ENCODE measurements at places on chromosomes 6 and 20.

- peak; percentile 37 for DNase-seq
These were observed 14.2 kb downstream of the PAX1 start for GRCh38 chr20:21719592-21720214.

GRCh38 chr20:59574308-59574707, 30.0 kb upstream of the PHACTR3 start:
- no peak for DNase-seq

DNA sequence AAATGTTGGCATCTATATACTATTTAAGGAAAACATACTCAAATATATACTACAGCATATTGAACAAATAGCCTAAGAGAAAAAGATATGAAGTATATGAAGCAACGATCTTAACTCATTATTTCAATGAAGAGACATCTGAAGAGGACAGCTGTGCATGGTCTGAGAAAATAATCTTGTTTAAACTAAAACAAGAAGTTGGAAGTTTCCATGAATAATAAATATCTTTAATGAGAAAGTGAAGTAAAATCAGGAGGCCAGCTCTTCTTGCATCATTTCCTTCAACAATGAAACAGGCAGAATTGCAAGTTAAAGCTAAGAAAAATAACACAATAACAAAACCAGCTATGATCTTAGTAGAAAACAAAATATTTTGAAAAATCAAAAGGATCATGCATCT, 1265.4 kb upstream of the MAP3K7 start:
- DNase-seq, result no peak

GRCh38 chr6:132736239-132736638, 21.5 kb downstream of the VNN2 start:
- DNase-seq, result no peak

DNA sequence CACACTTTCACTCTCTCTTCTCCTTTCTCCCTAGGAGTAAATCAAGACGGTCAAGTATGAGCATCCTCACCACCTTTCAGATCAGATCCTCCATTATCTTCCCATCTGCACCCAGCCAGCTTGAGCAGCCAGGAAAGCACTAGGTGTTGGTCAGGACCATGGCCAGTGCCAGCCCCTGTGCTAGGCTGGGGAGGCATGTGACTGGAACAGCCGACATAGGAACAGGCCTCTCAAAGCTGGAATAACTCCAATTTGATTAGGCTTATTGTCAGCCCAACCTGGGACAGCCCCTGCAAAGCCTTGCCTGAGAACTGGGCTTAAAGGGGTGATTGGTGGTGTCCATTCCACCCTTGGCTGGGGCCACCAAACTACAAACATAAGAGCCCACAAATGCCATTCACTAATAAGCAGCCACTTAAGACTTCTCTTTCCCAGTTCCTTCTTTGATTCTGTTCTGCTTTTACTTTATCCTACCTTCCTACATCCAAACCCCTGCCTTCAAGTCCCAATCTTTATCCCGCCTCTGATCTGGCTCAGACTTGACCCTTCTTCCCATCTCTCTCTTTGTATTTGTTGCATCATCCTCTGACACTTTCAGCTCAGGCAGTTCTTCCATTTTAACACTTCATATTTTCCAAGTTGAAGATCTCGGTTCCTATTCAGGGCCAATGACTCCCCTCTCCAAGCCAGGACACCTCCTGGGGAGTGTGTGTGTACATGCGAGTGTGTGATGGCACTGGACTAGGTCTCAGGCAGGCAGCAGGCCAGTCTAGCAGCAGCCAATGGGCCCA, 4.5 kb upstream of the TREM2 start:
- DNase-seq, result peak; percentile 20

GRCh38 chr6:160249671-160250070, 8.9 kb downstream of the SLC22A2 start:
- no peak for DNase-seq

DNA sequence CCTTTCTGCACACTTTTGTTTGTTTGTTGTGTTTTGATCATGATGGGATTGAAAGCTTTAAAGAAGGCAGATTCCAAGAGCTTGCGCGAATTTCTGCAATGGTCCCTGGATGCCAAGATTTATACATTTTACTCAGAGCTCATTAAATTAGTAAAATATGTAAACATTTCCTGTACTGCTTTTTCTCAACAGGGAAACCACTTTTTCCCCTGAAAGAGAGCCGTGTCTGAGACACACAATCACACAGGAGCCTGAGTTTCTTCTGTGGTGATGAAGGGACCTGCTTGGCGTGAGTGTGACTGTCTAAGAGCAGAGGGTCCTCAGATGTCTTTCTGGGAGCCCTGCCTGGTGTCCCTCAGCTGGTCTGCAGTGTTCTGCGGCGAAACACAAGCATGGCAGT, 12.1 kb upstream of the TAGAP start:
- no peak for DNase-seq

GRCh38 chr20:39706184-39706663, 744.1 kb downstream of the DHX35 start:
- no peak for DNase-seq

DNA sequence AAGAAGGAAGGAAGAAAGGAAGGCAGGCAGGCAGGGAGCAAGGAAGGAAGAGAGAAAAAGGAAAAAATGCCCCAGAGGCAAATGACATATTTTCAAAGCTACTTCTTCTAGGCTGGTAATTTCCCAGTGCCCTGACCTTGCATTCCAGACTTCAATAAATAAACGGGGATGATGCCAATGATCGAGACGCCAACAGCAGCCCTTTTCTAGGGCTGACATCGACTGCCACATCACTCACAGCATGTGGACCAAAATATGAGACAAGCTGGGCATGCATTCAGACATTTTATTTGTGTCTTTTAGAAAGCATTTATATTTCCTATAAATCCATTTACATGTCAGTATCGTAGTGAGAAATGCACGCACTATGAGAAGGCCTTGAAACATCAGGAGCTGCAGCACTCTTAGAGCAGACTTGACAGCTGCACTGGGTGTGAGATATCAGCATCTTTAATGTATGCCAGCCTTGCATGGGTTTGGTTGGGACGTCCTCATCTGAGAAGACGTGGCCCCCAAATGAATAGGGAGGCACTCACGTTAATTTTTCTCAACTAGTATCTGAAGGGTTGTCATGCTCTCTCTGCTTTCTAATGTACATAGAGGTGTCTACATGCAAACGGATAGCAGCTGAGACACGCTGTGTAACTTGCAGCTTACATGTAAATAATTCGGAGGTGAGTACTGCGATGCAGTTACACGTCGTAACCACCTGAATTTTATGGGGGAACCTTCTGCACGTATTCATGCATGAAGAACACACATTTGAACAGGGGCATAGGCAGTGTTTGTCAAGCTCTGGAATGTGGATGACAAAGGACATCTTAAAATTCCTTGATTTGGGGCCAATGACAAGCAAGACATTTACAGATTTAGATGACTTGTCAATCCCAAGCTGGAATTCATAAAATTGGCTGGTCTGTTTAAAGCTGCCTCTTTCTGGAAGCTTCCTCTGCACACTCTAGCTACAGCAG, 149.1 kb upstream of the AGPAT4 start:
- DNase-seq, result no peak

DNA sequence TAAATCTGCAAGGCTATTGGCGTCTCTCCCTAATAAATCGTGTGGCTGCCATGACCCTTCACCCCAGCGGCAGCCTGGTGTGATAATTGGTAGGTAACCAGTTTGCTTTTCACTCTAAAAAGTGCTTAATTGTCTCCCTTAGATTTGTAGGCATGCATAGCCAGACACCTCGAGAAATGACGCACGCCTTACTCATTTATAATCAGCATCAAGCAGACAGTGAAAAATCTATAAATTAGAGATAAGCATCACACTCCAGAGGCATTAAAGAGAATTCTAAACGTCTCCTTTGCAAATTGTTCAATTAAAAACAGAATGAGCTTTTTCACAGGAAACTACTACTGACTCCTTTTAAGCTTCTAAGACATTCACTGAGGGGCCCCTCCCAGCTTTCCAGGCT, 110.2 kb upstream of the RPS6KA2 start:
- DNase-seq, result no peak

DNA sequence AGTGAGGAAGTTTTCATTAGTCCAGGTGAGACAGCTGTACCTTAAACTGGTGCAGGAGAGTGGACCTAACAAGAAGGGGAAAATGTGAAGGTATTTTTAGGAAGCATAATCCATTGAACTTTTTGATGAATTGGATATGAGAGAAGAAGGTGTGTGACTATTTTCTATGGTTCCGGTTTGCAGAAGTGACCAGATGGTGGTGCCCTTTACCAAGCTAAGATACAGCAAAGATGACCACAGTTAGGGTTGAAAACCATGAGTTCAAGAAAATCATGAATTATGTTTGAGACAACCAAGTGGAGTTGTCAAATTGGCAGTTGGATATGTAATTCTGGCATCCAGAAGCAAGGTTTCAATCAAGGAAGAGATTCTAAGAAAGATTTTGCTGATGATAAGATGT, 61.9 kb upstream of the NRSN1 start:
- no peak for DNase-seq

DNA sequence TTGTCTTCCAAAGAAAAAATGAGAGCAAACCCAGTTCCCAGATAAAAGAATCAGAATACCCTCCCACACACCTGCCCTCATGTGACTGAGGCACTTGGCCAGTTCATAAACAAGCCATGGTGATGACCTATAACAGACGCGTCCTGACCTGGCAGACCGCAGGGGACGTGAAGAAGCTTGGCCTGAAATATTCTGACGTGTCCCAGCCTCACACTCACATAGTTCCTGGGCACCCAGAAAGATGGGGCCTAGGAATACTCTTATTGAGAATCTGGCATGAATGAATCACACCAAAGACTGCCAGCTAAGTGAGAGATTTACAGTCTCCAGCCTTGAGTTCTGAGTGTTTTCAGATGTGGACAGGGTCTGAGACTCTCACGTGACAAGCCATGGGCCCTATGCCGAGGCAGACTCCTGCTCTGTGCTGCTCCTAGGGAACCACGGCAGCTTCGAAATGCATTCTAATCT, 17.2 kb upstream of the MAP3K4 start:
- peak; percentile 91 for DNase-seq

DNA sequence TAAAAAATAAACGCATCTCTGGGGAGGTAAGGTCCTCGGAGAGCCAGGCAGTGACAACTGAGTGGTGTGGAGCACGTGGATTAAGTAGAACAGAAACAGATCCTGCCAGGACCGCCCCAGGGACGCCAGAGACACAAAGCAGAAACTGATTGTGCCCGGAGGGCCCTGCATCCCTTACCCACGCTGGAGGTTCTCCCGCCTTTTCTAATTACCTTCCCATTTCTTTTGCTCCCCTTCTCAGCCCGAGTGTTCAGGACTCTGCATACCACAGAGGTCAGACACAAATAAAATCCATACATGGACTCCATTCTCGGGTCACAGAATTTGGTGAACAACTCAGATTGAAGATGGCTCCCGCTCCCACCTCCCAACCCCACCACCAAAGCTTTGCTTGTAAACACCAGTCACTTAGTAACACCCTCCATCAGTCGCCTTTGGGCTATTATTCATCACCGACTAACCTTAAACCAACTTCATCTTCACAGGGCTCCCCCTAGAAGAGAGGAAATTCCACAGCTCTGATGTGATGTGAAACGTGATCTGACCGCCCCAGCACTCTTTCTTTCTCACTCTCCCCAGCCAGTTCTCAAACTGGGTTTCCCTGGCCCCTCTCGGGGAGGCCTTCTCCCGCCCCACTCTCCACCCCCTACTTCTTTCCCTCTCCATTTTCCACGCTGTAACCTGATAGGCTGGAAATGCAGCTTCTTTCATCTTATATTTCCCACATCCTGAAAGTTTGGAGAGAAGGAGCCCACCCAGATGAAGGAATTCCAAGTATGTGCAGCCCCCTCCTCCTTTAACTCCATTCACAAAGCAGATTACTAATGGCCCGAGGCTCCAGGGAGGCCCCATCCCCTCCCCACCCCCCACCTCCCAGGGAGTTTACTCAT, 32.5 kb upstream of the PIM1 start:
- DNase-seq, result peak; percentile 94

DNA sequence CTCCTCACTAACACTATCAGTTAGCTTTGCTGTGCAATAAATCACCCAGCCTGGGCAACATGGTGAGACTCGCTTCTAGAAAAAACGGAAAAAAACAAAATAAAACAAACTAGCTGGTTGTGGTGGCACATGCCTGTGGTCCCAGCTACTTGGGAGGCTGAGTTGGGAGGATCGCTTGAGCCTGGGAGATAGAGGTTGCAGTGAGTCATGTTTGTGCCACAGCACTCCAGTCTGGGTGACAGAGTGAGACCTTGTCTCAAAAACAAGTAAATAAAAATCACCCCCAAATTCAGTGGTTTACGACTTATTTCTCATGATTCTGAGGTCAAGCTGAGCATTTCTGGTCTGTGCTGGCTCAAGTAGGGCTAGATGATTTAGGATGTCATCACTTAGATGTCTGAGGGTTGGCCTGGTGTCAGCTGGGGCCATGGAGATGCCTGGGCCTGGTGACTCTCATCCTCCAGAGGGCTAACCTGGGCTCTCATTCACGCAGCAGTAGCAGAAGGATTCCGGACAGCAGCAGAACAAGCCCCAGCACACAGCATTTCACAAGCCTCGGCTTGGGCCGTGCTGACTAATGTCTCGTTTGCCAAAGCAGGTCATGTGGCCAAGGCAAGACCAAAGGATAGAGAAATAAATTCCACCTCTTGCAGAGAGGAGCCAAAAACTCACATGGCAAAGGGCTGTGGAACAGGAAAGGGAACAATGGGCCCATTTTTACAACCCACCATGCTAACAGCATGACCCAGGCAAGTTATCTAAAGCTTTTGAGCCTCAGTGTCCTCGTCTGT, 32.5 kb downstream of the MGME1 start:
- DNase-seq, result peak; percentile 79

GRCh38 chr6:35719830-35720733, 16.8 kb upstream of the ARMC12 start:
- no peak for DNase-seq
